ENCODE measurements at places on chromosomes 6 and 20. TPM values are rescaled to one million over a fixed set of nuclear protein-coding genes. Genes with fewer than 3 reads are reported as not detected.
A peak's percentile ranks its signal among the peaks of the same experiment; 100 is the strongest.

The TRIM31 gene
- total RNA-seq, result not detected

The DDX43 gene
- total RNA-seq, result not detected

The MROH8 gene
- 2.2 TPM for total RNA-seq

The TAF4 gene
- total RNA-seq, result 9.9 TPM

The SCUBE3 gene
- total RNA-seq, result 11.4 TPM

The THBS2 gene
- 0.13 TPM for total RNA-seq

The HLA-DQA2 gene
- total RNA-seq, result not detected

The GHRH gene
- total RNA-seq, result not detected

The HLA-DOA gene
- 38.0 TPM for total RNA-seq

GRCh38 chr6:28211840-28212509 is 13.1 kb upstream of the ZSCAN9 start:
- DNase-seq, result peak; percentile 38

GRCh38 chr6:36612101-36612625 is 18.0 kb downstream of the SRSF3 start:
- DNase-seq, result no peak

GRCh38 chr6:34305982-34306708 is 57.3 kb upstream of the SMIM29 start:
- no peak for DNase-seq

DNA sequence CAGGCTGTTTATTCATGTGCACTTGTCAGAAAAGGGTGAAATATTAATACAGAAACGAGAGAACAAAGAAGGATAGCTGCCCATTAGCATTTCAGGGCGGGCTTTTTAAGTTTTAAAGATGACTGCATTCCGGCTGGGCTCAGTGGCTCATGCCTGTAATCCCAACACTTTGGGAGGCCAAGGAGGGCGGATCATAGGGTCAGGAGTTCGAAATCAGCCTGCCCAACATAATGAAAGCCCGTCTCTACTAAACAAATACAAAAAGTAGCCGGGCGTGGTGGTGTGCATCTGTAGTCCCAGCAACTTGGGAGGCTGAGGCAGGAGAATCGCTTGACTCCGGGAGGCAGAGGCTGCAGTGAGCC is 130.5 kb downstream of the HFE start:
- DNase-seq, result peak; percentile 70

DNA sequence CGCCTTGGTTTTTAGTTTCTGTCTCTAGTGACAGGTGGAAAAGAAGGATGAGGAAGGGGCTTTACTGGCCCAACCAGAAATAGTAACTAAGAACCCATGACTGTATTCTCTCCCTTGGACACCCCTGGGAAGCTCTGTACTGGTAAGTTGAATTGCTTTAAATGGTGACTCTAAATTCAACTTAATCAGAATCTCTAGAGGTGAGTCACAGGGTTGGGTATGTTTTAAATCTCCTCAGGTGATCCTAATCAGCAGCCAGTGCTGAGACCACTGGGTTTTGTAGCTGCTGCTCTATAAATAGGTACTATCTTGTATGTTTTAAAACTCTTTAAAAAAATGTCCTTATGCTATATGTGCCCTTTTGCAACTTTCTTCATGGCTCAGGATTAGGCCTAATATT is 314.0 kb upstream of the ECI2 start:
- DNase-seq, result no peak

GRCh38 chr6:139068846-139069245 is 40.3 kb downstream of the ABRACL start:
- no peak for DNase-seq

DNA sequence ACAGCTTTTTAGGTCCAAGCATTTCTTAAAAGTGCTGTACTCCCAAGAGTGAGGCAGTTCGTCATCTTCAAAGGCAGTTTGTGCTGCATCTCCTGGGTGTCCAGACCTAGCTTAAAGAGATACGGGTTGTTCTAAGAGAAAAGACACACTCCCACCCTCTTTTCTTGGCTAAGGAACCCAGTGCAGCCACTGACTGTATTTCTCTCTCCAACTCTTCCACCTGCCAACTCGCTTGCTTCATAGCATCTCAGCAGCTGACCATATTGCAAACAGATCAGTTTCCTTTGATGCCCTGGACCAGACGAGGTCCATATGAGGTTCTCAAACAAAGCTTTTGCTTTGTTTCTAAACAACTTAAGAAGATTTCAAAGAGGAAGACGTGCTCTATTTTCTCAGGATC is 101.1 kb downstream of the ISM1 start:
- DNase-seq, result no peak

GRCh38 chr20:51419231-51419630 is 123.3 kb downstream of the NFATC2 start:
- DNase-seq, result no peak

GRCh38 chr6:109105681-109106080 is 10.4 kb downstream of the CEP57L1 start:
- no peak for DNase-seq

DNA sequence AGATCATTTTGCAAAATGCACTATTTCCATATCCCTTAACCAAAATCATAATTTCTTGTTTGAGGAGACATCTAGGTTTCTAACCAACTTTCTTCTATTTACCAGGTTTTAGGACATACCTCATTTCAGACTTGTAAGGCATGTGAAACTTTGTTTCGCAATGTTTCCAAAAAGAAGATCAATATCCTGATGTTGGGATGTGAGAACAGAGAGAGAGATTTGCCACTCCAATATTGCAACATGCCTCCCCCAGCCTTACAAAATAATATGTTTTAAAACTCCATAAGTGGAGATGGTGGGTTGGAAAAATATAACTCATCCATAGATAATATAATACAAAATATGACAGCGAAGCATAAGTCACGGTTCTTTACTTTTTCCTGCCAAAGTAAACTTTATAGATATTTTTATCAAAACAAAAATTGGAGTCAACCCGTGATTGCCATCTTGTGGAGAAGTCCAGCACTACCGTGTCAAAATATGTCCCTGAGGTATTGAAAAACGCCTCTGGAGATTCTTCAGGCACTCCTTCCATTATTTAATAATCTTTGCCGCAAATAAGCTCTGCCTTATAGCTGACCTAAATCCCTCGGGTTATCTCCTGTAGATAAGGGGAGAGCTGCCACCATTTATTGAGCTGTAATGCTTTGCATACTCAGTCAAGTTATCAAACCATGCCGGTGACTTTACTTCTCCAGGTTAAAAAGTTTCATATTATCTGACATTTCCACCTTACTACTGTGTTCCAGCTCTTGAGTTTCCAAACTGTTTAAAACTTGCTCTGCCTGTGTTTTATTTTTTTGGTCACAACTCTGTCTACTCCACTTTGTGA is 534.2 kb downstream of the HACE1 start:
- peak; percentile 24 for DNase-seq

- DNase-seq, result peak; percentile 42
Observed at GRCh38 chr20:17611540-17612286, 41.8 kb downstream of the DSTN start.

- no peak for DNase-seq
Observed at GRCh38 chr20:53428588-53428987, 165.1 kb downstream of the ZNF217 start.

GRCh38 chr6:44706011-44706410 is 318.5 kb downstream of the CDC5L start:
- peak; percentile 15 for DNase-seq

DNA sequence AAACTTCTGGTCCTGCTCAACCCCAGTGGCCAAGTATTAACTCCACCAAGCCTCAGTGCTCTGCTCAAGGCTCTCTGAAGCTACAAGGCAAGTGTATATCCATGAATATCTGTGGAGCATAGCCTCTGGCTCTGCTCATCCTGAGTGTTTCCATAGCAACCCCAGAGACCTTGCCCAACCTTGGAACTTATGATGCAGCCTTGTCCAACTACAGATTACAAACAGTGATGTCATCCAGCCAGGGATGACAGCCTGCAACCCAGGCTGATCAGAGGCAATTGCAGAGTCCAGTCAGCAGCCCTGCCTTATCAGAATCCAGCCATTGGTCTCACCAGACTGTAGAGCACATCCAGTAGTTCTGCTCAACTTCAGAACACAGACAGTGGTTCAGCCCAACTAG is 65.5 kb upstream of the SPACA1 start:
- no peak for DNase-seq

DNA sequence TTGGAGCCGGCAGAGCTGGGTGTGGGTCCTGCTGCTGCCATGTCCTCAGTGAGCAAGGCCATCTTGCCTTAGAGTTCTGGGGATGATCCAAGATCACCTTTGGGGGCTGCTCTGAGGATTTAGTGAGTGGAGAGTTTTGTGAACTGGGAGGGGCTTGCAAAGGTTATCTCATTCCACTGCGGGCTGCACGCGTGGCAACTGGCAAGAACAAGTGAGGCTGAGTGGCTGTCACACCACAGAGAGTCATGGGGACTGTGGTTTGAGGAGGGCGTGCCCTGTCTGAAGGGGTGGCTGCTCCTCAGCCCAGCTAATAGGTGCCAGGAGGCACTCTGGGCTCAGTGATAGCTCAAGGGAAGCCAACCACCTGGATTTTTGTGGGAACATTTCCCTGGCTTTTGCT is 37.6 kb downstream of the TTLL9 start:
- DNase-seq, result no peak

DNA sequence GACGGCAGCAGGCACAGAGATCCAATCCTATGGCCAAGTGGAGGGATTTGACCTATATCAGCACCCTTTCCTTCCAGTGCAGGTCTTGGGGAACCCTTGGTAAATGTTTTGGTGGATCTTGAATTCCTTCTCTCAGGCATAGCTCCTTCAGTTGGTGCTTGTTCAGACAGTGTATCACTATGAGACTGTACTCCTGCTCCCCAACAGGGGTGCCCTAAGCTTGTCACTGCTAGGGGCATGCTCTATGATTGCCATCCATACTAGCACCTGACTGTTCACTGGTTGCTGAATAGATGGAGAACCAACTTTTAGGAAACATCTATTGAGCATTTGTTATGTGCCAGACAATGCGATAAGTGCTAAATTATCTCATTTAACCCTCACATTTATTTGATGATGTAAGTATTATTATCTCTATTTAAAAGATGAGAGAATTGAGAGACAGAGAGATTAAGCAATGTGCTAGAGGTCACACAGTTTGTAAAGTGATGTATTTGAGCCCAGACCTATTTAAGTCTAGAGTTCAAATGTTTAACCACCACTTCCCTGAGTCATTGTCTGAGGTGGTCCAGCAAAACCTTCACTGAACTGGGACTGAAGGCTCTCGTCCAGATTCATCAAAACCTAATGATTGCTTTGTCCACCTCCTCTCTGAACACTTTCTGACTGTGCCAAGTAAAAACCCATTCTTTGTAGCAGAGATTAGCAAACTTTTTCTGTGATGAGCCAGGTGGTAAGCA is 34.3 kb downstream of the ADGRF1 start:
- DNase-seq, result no peak

DNA sequence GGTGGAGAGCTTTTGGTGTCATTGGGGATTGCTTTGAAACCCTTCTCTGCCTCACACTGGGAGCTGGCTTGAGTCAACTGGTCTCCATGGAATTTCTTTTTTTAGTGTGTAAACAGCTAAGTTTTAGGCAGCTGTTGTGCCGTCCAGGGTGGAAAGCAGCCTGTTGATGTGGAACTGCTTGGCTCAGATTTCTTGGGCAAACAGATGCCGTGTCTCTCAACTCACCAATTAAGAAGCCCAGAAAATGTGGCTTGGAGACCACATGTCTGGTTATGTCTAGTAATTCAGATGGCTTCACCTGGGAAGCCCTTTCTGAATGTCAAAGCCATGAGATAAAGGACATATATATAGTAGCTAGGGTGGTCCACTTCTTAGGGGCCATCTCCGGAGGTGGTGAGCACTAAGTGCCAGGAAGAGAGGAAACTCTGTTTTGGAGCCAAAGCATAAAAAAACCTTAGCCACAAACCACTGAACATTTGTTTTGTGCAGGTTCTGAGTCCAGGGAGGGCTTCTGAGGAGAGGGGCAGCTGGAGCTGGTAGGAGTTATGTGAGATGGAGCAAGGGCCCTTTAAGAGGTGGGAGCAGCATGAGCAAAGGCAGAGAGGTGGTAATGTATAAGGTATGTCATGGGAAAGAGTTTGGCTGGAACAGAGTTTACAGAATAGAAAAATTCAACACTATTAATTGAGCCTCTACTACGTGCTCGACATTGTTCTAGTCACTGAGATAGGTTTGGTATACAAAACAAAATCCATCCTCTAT is 31.2 kb downstream of the SRSF3 start:
- peak; percentile 1 for DNase-seq

- DNase-seq, result no peak
Observed at GRCh38 chr6:124671324-124671723, 290.9 kb upstream of the RNF217 start.

GRCh38 chr6:169092375-169092774 is 161.3 kb downstream of the THBS2 start:
- no peak for DNase-seq

DNA sequence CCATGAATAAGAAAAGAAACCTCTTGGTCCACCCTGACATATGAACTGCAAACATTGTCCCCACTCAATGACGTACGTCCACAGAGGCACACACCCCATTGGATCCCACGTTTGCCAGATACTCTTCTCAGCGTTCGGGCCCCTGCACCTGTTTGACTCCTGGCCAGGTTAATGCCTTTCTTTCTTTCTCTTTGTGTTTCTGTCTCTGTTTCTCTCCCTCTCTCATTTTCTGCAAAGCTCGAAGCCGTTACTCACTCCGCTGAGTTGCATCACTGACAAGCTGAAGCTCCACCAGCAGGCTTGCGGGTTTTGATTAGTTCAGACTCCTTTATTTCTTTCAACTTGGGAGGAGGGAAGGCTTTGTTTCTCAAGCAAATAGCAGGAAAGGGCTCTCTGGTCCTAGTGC is 135.5 kb upstream of the SUPT3H start:
- DNase-seq, result peak; percentile 58

- DNase-seq, result no peak
Observed at GRCh38 chr6:112027942-112028674, 25.8 kb upstream of the CCN6 start.

DNA sequence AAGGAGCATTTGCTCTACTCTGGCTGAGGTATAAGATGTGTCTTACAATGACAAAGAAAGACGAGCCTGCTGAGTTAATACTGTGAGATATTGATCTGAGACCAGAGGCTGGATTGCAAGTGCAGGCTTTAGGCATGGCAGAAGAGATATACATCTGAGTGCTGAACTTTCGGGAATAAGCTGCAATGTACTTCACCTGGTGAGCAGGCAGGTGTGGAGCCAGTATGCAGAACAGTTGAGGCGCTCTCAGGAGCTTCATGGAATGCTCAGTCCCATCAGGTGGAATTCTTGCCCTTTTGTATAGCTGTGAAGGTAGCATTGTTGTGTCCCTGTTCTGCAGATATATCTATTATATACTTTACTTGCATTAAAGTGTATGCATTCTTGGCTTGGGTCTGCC is 179.3 kb upstream of the RIMS1 start:
- DNase-seq, result no peak

DNA sequence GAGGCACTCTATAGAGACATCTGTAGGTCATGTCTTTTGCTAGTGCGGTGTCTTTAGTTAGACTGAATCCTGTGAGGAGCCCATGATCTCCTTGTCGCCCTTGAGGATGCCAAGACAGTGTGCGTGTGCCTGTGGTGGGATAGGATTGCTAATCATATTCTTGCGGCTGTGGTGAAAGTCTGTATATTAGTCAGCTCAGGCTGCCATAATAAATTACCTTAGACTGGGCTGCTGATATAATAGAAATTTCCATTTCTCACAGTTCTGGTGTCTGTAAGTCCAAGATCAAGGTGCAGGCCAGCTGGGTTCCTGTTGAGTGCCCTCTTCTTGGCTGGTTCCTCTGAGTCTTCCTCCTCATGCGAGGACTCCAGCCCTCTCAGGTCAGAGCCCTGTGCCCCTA is 141.2 kb downstream of the JARID2 start:
- DNase-seq, result no peak

GRCh38 chr20:53778041-53778516 is 184.4 kb upstream of the ZNF217 start:
- DNase-seq, result no peak

- DNase-seq, result no peak
Observed at GRCh38 chr20:47164140-47164539, 192.4 kb downstream of the ZMYND8 start.
